ENCODE measurements at places on chromosomes 12 and 14. TPM values are rescaled to one million over a fixed set of nuclear protein-coding genes. Genes with fewer than 3 reads are reported as not detected.

The NYNRIN gene
- total RNA-seq: 38.3 TPM

The MANSC1 gene
- 30.7 TPM for total RNA-seq

DNA sequence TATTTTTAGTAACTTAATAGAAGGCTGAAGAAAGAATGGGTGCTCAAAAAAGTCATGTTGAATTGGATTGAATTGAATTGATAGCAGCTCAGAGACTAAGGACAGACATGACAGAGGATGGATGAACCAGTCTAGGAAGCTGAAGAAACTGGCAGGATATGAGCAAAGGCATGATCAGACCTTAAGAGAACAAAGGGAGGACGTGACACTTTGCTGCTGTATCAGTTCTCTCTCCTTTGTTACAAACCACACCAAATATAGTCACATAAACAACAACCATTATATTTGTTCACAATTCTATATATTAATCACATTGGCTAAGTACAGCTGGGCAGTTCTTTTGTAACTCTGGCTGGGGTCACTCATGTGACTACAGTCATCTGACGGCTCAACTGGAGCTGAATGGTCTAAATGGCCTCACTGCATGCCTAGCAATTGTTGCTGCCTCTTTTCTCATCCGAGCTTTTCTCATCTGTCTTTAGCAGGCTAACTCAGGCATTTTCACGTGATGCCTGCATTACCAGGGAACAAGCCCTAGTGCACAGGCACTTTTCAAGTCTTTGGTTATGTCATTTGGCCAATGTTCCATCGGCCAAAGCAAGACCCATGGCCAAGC, 355.0 kb downstream of the ETNK1 start:
- DNase-seq: no peak

GRCh38 chr12:30144777-30145683, 361.3 kb upstream of the TMTC1 start:
- no peak for DNase-seq

DNA sequence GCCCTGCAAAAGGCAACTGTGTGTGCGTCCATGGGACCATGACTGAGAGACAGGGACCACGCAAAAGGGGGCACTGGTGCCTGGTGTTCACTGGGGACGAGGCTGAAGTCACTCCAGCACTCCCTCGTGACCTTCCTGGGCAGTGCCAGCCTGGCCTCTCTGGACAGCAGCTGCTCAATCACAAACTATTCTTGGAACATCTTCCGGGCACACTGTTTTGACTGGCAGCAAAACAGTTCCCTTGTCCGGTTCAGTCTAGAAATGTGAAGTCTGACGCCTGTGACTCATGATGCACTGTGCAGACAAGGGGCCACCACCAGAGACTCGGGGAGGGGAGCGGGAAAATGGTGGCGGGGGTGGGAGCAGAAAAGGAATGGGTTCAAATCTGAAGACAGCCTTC, 20.8 kb downstream of the SNRNP35 start:
- DNase-seq: no peak

GRCh38 chr14:101775826-101776225, 14.3 kb downstream of the PPP2R5C start:
- DNase-seq: no peak

DNA sequence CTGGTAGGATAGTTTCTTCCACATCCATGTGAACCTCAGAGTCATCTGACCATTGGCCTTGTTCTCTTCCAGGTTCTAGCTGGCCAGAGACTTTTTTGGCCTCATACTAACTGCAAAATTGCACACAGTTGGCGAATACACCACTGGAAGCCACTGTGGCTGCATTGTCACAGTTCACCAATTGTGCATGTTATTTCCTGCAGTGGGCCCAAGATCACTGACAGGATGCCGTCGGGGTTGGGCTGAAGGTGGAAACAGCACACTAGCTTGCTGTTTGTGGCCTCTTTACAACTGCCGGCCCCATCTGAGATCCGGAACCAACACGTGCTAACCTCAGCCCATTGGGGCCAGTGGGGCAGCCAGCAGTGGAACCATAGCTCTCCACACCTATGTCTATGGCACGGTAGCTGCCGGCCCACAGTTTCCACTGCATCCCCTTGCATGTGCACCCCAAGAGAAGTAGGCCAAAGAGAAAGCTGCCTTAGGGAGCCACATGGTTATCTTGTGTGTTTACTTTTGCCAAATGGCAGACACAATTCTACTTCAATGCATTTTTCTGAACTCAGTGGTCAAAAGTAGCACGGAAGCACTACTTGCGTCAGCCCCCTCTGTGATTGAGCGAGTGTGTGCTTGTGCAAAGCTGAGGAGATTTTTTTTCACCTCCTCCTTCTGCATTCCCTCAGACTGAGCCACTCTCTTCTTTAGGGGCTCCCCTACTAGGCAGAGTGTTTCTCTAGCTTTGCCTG, 464.0 kb downstream of the RAD51B start:
- no peak for DNase-seq

Data from progenitor cell of endocrine pancreas (in vitro differentiated cells).